ENCODE measurements at places on chromosomes 2 and 18.

- DNase-seq = no peak
Measured at GRCh38 chr18:48682768-48683167, 143.9 kb downstream of the CTIF start.

- DNase-seq = no peak
Measured at GRCh38 chr18:9914334-9914583, 443 bp downstream of the VAPA start.

DNA sequence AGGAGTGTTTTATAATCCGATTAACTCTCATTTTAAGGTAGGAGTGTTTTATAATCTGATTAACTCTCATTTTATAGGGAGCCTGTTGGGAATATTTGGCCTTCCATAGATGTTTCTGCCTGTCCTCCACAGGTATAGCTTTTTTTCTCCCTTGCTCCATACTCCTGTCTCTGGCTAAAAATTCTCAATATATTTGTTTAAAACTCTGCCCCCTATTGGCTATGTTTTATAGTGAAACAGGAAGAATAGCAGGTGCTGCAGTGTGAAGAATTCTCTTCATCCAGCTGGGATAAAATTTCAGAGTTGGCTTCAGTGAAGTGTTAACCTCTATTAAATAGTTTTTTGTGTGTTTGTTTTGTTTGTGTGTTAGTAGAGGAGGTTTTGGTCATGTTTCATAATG lies 1046.0 kb upstream of the TMEFF2 start:
- no peak for DNase-seq

- no peak for DNase-seq
Measured at GRCh38 chr2:98909317-98910211, 26.5 kb downstream of the CRACDL start.

GRCh38 chr2:66252109-66252508 lies 182.8 kb upstream of the MEIS1 start:
- DNase-seq = no peak

DNA sequence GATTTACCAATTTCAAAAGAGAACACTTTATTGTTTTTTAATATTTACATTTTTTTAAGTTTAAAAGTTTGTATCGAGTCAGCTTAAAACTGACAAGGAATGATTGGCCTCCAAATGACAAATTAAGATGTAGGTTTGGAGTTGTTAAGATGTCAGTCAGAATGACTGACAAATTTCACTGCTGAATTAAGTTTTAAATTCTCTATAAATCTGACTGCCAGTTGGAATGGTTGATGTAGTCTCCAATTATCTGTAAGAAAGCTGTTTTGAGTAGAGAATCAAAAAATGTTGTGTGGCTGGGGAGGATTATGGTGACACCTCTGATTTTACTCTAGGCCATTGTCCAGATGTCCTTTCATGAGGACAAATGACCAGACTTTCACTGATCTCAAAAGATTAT lies 165.3 kb upstream of the CDH20 start:
- DNase-seq = no peak

DNA sequence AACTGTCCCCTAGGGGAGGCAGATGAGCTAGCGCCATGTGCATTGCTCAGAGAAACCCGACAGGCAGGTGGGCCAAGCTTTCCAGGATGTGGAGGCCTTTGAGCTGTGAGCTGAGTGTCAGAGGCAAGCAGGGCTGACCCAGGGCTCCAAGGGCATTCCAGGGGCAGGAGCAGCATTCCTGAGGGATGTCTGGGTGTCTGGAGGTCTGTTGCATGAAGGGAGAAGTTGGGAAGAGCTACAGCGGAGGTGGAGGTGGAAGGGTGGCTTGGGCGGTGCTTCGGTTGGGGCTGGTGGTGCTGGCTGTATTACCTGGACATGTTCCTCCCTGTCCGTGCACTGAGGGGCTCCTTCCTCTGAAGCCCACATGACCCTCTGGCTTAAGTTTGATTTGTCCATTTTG lies 102.8 kb downstream of the RNF144A start:
- DNase-seq = no peak

GRCh38 chr2:190571686-190572085 lies 37.2 kb upstream of the NEMP2 start:
- no peak for DNase-seq

GRCh38 chr18:46756025-46756558 lies 761 bp downstream of the ST8SIA5 start:
- DNase-seq = no peak

- no peak for DNase-seq
Measured at GRCh38 chr2:126976721-126977328, 78.1 kb downstream of the TEX51 start.

- no peak for DNase-seq
Measured at GRCh38 chr2:128786741-128787478, 468.2 kb upstream of the HS6ST1 start.

- DNase-seq = no peak
Measured at GRCh38 chr18:13136056-13136903, 82.3 kb upstream of the LDLRAD4 start.

DNA sequence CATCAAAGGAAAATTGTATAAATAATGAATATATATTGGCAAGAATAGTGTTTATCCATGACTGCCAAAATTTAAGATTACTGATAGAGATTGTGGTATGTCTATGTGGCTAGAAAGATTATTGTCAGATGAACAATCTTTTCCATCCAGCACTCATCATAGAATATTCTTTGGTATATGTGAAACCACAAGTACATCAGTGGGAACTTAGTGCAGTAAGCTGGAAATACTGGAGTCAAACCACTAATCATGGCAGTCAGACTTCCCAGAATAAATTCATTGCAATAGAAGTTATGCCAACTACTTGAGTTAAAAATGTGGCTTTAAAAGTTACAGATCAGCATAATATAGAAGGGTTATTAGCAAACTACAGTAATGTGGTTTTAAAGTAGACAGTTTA lies 310.3 kb downstream of the GULP1 start:
- no peak for DNase-seq

DNA sequence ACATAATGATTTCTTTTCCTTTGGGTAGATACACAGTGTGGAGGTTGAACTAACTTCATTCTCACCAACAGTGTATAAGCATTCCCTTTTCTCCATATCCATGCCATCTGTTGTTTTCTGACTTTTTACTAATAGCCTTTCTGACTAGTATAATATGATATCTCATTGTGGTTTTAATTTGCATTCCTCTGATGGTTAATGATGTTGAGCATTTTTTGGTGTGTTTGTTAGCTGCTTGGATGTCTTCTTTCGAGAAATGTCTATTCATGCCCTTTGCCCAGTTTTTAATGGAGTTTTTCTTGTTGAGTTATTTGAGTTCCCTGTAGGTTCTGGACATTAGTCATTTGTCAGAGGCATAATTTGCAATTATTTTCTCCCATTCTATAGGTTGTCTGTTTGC lies 59.8 kb downstream of the MARCHF4 start:
- DNase-seq = no peak

DNA sequence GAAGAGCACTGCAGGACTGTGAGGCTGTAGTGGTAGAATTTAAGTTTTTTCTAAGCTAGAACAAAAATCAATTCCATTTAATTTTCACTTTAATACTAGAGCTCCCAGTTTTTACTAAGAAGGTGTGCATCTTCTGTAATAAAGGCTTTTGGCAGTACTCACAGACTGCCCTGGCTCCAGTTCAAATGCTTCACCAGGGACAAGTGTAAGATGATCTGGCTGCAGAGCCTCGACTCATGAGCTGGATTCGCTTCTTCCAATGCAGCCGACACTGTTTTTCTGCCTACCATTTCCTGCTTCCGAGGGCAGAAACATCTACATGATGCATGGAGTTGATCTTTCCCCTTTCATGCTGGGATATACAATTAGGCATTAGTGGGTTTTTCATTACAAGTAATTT lies 87.0 kb downstream of the FARSB start:
- DNase-seq = no peak

DNA sequence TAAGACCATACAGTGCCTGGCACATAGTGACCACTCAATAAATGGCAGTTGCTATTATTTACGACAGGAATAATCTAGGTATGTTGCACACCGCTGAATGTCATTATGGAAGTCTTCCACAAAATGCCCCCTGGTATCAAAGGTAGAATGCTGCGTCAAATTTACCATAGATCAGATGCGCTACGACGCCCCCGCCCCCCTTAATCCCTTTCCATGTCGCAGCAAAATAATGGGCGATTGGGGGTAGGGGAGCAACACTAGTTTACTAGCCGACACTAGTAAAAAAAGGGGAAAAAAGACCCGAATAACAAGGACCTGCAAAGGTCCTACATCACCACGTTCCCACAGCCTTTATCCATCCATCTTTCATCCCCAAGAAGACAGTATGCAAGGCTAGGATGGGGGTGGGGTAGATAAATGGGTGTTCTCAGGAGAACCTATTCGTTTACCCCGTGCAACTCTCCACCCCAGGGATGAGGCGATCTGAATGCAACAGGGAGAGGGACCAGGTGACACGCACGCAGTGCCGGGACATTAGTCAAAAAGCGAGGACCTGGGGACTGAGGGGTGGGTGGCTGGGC lies 455 bp downstream of the PREPL start:
- DNase-seq = no peak

DNA sequence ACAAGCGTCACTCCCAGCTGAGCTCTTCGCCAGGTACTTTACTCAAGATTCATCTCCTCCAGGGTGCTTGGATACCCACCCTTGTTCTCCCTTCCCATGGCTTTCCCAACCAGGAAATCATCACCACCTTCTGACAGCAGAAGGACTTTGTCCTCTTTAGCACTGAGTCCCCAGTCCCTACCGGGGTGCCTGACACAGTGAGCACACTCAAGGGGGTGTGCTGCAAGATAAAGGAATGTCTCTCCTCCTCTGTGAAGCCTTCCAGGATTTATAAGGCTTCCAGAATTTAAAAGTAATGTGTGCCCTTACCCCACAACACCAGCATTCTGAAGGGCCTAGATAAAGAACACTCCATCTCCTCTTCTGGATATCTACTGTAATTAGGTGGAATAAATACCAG lies 39.6 kb downstream of the ACVR1 start:
- no peak for DNase-seq

DNA sequence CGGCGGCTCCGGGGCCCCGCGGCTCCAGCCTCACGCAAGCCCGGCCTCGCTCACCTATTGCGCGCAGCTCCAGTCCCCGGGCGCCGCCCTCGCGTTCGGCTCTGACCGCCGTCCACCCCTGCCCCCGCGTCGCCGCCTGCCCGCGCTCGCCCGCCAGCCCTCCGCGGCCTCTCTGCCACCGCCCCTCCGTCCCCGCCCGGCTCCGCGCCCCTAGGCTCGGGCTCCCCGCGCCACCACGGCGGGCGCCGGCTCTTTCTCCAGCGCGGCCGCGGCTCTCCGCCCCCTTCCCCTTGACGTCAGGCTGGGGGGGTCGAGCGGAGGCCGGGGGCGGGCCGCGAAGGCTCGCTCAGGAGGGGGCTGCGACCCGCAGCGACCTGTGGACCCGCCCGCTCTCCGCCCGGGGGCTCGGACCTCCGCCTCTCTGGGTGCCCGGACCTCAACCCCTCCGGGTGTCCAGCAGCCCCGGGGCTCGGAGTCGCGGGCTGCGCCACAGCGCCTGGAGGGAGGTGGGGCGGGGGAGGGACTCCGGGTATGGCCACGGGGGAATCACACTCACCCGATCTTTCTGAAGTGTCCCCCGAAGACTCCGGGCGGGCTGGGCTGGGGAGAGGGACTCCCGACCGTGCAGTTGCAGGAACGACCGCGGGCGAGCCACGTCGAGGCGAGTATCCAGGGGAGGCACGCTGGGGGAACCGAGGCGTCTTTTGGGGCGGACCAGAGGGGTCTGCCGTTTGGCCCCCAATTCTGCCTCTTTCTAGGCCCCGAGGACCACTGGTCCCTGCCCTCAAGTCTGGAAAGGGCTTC lies at the start of gene SEMA4C:
TSS of gene SEMA4C (minus strand) at position 259 of the 804 bp plus-strand sequence. CDS start 2,194 bp downstream, outside the sequence.
- DNase-seq = no peak

- no peak for DNase-seq
Measured at GRCh38 chr2:238278626-238279323, 9.6 kb downstream of the PER2 start.

DNA sequence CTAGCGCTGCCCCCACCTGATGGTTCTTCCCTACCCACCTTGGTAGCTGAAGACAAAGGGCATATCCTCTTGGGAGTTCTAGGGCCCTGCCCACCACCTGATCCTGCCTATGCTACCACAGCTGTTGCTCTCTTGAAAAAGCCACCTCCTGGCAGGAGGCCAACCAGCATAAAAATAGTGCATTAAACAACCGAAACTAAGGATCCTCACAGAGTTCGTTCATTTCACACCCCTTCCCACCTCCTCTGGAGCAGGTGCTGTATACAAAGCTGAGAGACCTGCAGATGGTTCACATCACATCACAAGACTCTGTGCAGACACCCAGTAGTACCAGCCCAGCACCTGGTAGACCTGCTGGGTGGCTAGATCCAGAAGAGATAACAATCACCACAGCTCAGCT lies 1348.0 kb upstream of the TMEFF2 start:
- DNase-seq = no peak

DNA sequence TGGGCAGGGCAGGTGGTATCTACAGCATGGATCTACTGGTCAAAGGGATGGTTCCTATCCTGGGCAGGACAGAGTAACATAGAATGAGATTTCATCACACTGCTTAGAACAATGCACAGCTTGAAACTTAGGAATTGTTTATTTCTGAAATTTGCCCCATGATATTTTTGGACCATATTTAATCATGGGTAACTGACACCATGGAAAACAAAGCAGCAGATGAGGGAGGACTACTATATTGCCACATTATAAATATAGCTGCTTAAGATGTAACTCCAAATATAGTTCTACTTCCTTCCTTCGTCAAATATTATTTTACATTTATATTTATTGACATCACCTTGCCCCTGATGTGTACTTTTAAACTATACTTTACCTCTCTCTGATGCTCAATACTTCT lies 254.7 kb downstream of the PTPRM start:
- DNase-seq = no peak

- no peak for DNase-seq
Measured at GRCh38 chr18:56460581-56460980, 177.8 kb downstream of the TXNL1 start.

- DNase-seq = no peak
Measured at GRCh38 chr2:152421521-152422370, 86.8 kb downstream of the FMNL2 start.

GRCh38 chr2:3265981-3266924 lies 111.4 kb downstream of the EIPR1 start:
- DNase-seq = no peak

DNA sequence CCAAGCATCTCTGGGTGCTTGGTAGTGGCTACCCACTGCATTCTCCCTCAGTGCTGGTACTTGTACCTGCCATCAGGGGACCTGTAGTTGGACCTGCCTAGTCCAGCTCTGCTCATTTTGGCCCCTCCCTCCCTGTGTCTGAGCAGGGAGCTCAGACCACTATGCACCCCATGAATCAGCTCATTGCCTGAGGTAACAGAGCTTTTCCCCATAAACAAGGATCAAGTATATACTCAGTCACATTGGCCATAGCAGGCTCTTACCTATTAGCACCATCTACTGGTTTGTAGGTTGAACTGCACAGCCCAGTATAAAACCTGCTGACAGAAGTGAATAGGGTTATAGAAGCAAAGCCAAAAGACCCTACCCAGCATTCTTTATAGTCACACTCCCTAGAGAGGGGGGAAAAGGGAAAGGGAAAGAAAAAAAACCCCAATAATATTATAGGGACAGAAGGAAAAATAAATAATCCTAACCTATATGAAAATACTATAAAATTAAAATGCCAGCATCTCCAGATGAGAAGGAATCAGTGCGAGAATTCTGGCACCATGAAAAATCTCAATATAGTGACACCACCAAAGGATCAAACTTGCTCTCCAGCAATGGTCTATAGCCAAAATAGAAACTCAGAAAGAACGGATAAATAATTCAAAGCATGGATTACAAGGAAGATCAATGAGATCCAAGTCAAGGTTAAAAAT lies 6.9 kb upstream of the FLACC1 start:
- no peak for DNase-seq

Measured in cortex of kidney (tissue), 1 donor.